T-helper 17 cell (primary cell): ENCODE measurements at places on chromosomes 1 and 21. TPM values are rescaled to one million over a fixed set of nuclear protein-coding genes. Genes with fewer than 3 reads are reported as not detected.

SLC1A7 gene
- not detected for total RNA-seq

GRCh38 chr1:150161747-150162581 lies 12.2 kb downstream of the PLEKHO1 start:
- no peak for DNase-seq

DNA sequence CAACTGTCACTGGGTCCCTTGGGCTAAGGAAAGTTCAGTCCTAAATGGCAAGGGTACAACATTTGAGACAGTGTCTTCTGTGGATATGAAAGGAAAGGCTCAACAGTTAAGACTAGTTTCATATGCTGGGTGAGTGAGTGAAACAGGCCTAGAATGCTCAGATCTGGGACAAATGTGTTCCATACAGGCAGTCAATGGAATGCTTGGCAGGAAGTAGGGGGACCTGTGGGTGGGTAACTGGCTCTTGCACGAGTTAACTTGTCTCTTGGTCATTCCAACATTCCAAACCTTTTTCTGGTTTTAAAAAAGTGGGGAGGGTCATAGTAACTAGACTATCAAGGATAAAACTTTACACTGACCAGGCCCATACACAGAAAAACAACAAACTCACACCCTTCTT lies 17.8 kb upstream of the ADAM30 start:
- DNase-seq, result no peak

DNA sequence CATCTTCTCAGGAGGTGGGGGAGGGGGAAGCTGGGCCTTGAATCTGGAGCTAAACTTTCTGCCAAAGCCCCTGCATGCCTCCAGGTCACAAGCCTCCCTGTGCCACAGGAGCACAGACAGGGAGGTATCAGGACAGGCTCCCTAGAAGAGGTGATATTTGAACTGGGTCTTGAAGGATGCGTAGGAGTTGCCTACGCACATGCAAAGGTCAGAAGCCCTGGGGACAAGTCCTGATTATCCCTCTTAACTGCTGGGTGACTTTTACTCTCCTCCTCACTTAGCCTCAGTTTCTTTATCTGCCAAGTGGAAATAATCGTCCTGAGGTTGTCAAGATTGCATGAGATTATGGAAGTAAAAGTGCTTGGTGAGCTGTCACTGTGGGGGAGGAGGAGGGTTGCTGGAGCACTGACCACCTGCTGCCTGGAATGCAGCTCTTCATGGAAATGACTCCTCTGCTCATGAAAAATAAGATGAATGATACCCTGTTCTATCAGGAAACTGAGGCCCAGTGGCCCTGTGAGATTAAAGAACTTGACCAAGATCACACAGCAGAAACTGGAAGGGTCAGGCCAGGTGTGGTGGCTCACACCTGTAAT lies 50.6 kb upstream of the LAPTM5 start:
- no peak for DNase-seq

DNA sequence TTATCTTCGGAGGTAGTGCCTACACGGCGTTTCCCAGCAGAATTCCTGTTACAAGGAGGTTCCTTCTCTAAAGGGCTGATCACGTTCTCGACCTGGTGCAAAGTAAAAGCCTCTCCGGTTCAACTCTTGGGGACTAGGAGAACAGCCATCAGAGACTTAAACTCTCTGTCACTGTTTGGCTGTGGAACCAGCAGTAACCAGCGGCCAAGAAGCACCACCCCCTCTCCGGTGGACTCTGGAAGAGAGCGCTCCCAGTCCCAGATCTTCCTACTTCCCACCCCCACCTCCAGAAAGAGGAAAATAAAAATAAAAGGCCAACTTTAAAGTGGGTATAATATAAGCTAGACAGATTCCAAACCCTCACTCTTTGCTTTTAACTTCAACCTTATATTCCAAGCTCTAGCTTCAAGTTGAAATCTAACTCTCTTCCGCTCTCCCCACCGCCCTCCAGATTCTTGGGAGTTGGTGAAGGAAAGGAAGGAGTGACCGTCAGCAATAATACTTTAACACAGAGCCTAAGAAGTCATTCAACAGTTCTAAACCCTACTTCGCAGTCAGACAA lies 2.9 kb downstream of the BRINP3 start:
- no peak for DNase-seq

GRCh38 chr1:59185163-59185860 lies 111.6 kb upstream of the FGGY start:
- no peak for DNase-seq

DNA sequence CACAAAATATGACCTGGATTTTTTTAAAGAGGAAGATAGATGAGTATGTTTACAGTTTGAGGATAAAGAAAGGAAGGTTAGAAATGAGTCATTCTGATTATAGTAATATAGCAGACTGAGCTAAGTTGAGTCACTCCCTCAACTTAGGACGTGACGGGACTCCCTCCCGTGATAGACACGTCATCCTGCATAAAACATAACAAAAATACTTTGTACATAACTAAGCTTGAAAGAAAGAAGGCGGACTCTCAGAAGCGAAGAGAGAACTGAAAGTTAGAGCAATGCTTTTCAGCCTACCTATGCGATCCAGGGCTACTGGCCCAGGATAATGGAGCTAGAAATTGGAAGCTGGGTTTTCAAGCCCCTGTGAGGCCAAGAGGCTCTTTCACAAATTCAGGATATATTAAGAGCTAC lies 53.0 kb upstream of the DESI2 start:
- DNase-seq, result no peak

DNA sequence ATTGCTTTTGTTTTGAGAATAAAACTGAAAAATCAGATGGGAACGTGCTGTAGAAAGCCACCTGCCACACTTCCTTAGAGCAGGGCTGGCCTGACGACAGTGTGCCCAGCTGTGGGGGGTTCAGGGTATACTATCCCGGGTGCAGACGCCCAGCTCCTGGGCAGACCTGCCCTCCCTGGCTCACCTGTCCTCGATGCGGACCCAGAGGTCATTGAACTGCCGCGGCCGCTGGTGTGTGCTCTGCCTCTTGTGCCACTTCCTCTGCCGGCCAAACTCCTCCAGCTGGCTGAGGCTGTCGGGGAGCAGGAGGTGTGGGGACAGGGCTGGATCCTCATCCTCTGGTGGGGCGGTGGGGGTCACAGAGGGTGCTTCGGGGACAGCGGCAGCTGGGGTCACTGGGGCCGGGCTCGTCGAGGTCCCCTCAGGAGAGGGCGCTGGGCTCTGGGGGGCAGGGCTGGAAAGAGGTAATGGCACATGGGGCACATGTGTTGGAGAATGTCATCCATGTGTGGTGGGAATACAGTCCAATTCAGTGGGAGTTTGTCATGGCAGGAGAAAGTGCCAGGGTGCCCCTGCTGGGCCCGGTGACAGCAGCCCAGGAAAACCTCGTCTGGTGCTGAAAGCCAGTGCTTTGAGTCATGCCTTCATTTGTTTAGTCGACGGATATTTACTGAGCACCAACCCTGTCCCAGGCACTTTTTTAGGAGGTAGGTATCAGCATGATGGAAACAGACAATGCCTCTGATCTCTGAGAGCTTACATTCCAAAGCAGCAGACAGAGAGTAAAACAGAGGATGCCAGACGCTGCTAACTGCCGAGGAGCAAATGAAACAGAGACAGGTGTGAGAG lies 222.0 kb downstream of the TRABD2B start:
- DNase-seq, result no peak
